ENCODE measurements at places on chromosomes 4 and X.

- no peak for DNase-seq
These were observed 453.1 kb downstream of the CCSER1 start for GRCh38 chr4:90580326-90580725.

GRCh38 chrX:124268099-124268498 is 64.4 kb upstream of the TEX13D start:
- no peak for DNase-seq

DNA sequence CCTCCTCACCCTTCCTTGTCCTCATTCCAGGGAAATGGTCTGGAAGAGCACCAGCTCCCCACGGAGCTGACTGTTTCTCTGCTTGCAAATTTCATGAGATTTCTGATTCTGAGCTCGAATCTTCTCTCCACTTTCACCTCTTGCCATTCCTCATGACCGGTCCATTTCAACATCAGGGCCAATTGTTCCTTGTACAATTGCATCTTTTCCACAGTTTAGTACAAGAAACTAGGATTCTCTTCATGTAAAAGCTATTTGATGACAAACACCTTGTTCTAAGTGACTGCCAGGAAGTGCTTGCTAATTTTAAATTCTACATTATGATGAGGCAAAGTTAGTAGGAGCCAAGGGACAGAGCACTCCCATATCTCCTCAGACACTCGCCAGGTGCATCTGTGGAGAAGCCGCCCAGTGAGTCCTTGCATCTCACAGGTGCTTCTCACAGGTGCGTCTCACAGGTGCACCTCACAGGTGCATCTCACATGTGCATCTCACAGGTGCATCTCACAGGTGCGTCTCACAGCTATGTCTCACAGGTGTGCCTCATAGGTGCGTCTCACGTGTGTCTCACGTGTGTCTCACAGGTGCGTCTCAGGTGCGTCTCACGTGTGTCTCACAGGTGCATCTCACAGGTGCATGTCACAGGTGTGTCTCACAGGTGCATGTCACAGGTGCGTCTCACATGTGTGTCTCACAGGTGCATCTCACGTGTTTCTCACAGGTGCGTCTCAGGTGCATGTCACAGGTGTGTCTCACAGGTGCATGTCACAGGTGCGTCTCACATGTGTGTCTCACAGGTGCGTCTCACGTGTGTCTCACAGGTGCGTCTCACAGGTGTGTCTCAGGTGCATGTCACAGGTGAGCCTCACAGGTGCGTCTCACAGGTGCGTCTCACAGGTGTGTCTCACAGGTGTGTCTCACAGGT is 3.0 kb upstream of the PDE6B start:
- peak; percentile 31 for DNase-seq

- DNase-seq: no peak
These were observed 6.5 kb downstream of the UGT2B17 start for GRCh38 chr4:68569466-68570121.

DNA sequence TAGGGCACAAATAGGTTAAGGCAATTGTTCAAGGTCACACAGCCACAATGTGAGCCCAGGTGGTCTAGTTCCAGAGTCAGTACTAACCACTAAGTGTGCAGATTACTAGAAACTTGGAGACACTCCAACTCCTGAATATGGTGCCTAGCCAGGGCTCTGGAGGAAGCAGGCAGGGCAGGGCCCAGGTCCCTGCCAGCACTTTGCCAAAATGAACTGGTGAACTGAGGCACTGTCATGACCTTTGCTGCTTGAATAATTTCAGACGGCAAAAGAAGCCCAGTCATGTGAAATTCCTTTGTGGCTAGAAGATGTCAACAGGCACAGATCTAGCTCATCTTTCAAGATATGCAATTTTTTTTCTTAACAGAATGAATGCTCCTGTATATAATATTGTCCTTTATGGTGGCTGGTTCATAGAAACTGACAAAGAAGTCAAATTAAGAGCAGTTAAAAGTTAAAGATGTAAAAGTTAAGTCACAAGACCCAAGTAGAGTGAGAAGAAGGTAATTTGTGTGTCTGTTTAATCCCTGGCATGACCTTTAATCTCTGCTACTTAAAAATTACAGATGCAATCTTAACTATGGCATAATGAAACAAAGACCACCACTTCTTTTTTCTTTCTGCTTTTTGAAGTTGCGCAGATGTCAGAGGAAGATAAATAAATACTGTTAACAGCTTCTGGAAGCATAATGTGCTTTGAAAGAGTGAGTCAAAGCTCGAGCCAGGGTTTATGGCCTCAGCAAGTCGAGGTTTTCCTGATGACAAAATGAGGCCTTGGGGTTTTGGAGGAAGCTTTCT is 54.1 kb downstream of the SHROOM3 start:
- peak; percentile 44 for DNase-seq

DNA sequence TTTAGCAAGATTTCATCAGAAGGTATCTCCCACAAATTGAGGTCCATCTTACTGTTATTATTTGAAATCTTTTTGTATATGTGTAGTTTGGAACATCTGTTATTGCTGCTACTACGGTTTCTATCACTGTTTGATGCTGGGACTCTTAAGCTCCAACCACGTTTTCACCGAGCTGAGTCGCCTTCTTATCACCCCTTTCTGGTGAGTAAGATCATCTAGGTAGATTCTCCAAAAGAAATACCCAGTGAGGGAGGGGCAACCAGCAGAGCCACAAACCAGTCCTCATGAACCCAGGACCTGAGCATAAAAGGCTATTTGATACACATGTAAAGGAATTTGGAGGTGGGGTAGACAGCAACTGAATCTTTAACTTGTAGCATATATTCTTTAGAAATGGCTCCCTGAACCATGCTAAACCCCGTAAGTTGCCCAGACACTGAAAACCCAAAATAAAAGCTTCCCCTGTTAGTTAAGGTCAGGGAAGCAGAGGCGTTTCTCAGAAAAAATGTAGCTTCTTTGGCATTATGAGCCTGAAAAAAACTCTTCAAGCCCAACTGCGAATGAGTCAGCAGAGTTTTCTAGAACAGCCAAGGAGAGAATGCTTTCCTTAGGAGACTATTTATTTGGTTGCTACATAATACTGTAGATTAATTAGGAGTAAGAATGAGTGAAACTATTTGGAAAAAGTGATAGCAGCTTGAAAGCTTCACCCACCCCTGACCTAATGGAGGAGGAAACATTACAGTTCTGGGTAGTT is 53.8 kb upstream of the ATXN3L start:
- DNase-seq: peak; percentile 68

GRCh38 chr4:41969671-41970070 is 11.9 kb upstream of the DCAF4L1 start:
- peak; percentile 34 for DNase-seq

GRCh38 chr4:16225167-16225862 is 956 bp downstream of the TAPT1 start:
- DNase-seq: peak; percentile 88

DNA sequence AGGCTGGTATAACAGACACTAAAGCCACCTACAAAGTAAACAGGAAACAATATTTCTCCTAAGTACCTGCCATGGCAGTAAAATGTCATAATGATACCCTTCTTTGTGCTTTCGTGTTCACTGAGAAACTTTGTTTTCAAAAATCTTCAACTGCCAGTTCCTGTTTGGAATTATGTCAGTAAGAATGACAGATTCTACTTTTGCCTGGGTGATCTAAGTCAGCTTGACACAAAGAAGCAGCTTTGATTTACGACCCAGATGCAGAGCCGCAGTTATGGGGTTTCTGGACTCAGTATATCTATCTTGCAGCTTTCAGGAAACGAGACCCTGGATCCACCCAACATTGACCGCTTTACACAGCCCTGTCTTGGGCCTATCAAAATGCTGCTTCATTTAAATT is 71.2 kb downstream of the SNX25 start:
- no peak for DNase-seq

GRCh38 chr4:121126449-121127006 is 37.6 kb downstream of the TNIP3 start:
- no peak for DNase-seq

GRCh38 chr4:125626946-125627345 is 312.2 kb downstream of the FAT4 start:
- DNase-seq: no peak

DNA sequence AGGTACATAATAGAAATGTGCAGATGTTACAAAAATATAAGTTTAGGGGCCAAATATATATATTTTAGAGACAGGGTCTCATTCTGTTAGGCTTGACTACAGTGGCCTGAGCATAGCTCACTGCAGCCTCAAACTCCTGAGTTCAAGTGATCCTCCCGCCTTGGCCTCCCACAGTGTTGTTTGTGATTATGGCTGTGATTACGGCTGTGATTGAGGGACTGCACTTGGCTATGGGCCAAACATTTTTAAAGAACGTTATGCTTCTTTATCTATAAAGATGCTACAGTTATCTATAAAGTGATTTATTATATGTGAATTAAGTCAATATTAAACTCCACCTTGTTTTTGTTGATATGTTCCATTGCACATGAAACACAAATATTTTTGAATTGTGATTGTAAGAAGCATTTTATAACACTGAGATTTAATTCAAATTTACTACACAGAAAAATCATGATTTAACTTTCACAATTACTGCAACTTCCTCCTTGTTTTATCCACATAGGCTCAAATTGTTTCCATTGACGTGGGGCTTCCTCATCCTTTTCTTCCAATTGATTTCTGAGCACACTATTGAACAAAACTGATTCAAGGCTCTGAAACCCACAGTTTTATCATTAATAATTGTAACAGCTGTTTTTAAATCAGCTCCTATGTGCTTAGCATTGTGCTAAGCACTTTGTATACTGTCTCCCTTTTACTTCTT is 68.4 kb upstream of the BMPR1B start:
- DNase-seq: no peak

GRCh38 chrX:136954930-136955329 is 74.4 kb upstream of the RBMX start:
- peak; percentile 36 for DNase-seq

DNA sequence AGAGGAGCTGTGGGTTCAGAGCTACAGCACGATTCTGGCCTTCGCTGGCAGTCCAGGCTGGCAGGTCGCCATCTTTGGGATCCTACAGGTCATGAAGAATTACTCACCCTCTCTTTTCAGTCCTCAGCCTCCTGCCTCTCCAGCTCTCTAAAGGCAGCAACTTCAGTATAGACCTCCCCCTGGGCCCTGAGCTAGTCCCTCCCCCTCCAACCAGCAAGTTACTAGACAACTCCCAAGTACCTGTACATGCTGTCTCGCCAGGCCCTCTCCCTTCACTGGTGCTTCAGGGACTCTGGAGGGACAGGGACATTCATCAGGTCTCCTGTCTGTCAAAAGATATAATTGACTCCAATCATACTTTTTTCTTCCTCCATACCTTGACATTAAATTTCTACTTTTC is at the start of gene GPR119:
TSS of gene GPR119 (minus strand) at position 155 of the 400 bp plus-strand sequence. CDS start 227 bp downstream, outside the sequence.
- no peak for DNase-seq

DNA sequence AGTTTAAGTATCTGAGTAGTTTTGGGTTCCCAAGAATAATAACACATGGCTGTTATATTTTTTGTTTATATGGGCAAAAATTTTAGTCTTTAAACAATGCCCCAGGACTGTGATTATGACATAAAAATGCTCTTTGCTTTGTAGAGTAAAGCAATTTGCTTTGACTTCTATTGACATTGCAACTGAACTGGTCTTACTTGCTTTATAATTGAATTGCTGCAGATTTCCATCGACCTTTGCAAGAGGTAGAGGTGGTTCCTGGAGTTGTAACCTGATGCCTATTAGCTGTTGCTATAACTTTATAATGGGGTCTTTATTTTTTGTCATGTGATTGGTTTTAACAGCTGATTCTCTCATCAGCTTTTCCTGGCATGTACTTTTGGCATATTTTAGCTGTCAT is 302.9 kb downstream of the ARHGAP10 start:
- no peak for DNase-seq

- peak; percentile 94 for DNase-seq
These were observed 1.4 kb upstream of the CEP135 start for GRCh38 chr4:55947254-55947882.

- DNase-seq: no peak
These were observed 393.1 kb upstream of the ZFP42 start for GRCh38 chr4:187602339-187603092.

DNA sequence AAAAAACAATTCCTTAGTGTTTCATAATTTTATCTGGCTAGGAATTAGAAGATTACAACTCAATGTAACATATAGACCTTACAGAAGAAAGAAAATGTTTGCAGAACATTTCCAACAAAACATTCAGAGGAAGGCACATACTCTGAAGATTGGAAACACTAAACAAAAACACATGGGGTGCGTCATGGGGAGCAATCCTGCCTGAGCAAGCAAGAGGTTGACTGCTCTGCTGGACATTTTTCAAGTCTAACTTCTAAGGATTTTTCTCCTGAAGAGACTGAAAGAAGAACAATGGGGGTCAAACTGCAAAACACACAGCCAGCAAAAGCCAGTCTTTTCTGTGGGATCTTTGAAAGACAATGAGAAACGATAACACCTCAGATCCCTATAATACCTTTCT is 182.8 kb downstream of the GUCY2F start:
- no peak for DNase-seq

- DNase-seq: no peak
These were observed 1.6 kb upstream of the EXOC1 start for GRCh38 chr4:55851885-55852284.
